ENCODE measurements at places on chromosomes 7 and 10.

GRCh38 chr7:120504386-120504785 is 231.4 kb downstream of the KCND2 start:
- DNase-seq = no peak

DNA sequence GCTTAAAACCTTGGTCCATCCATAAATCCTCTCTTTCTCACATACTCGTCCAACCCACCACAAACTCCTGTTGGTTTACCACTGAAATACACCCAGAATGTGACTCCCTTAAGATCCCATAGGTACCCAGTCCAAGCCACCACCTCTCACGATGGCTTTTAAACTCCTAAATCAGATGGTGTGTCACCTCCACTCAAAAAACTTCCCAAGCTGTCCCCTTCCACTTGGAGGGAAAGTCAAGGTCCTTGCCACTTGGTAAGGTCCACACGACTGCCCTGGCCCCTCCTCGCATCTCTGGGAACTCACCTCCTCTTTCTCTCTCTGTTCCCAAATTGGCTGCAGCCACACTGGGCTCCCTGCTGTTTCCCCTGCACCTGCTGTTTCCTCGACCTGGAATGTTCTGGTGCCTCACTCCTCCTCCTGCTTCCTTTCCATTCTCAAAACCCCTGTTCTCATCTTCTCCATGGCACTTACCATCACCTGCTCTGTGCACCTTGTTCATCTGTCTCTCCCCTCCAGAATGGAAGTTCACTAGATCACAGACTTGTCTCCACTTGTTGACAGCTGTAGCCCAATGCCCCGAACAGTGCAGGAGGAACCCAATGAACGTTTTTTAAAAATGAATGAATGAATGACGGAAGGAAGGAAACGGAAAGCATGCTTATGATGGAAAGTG is 23.0 kb downstream of the ZFAND2A start:
- DNase-seq = no peak

DNA sequence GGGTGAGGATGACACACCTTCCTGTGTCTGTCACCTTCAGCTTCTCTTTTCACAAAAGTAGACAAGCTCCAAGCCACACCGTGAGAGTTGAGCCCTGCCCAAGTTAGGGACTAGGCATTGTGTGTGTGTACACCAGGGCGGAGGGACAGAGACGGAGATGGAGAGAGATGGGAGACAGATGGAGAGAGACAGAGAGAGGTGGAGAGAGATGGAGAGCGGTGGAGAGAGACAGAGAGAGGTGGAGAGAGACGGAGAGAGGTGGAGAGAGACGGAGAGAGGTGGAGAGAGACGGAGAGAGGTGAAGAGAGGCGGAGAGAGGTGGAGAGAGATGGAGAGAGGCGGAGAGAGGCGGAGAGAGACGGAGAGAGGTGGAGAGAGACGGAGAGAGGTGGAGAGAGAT is 207.0 kb downstream of the DNAJB6 start:
- no peak for DNase-seq

DNA sequence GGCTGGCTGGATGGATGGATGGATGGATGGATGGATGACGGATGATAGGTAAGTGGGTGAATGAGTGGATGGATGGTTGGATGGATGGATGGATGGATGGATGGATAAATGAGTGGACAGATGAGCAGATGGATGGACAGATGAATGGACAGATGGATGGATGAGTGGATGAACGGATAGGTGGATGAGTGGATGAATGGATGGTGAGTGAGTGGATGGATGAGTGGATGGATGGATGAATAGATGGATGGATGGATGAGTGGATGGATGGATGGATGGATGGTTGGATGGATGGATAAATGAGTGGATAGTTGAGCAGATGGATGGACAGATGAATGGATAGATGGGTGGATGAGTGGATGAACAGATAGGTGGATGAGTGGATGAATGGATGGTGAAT is 340.7 kb upstream of the AUTS2 start:
- DNase-seq = no peak

Measured in HT1080 (cell line).